ENCODE measurements at places on chromosomes 5 and 9. TPM values are rescaled to one million over a fixed set of nuclear protein-coding genes. Genes with fewer than 3 reads are reported as not detected.

GRCh38 chr5:96004754-96005153, 43.1 kb upstream of the ELL2 start:
- no peak for DNase-seq

DNA sequence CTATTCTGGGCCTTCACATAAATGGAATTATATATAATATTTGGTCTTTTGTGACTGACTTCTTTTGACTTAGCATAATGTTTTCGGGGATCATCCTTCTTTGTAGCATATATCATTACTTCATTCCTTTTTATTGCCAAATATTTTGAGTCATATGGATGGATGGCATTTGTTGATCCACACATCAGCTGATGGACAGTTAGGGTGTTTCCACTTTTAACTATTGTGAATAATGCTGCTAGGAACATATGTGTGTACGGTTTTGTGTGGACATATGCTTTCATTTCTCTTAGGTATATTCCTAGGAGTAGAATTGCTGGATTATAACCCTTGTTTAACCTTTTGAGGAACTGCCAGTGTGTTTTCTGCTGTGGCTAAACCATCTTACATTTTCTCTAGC, 249.6 kb downstream of the FANCC start:
- DNase-seq, result no peak

DNA sequence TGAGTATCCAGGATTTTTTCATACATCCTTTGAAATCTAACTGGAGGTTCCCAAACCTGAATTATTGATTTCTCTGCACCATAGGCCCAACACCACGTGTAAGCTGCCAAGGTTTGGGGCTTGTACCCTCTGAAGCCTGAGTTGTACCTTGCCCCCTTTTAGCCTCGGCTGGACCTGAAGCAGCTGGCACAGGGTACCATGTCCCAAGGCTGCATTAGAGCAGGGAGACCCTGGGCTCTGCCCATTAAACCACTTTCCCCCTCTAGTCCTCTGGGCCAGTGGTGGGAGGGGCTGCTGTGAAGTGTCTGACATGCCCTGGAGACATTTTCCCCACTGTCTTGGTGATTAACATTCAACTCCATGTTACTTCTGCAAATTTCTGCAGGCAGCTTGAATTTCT, 532.9 kb upstream of the NUDT12 start:
- no peak for DNase-seq

DNA sequence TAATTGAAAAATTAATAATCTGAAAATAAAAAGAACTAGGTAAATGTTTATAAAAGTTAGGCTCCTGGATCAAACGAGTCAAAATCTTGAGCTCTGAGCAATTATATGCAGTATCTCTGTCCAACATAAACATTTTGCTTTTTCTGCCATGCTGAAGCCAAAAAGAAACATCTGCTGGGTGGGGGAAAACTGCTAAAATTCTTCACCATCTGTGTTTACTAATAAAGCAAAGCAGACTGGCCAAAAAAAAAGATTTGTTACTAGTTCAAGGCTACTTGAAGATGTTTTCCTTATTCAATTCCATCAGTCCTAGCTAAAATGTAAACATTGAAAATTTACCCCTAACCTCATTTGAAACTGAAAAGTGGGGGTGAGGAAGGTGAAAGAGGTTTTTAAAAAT, 29.7 kb downstream of the GTF3C4 start:
- no peak for DNase-seq

- no peak for DNase-seq
These were observed 2.3 kb downstream of the FBXO38 start for GRCh38 chr5:148386041-148386440.

DNA sequence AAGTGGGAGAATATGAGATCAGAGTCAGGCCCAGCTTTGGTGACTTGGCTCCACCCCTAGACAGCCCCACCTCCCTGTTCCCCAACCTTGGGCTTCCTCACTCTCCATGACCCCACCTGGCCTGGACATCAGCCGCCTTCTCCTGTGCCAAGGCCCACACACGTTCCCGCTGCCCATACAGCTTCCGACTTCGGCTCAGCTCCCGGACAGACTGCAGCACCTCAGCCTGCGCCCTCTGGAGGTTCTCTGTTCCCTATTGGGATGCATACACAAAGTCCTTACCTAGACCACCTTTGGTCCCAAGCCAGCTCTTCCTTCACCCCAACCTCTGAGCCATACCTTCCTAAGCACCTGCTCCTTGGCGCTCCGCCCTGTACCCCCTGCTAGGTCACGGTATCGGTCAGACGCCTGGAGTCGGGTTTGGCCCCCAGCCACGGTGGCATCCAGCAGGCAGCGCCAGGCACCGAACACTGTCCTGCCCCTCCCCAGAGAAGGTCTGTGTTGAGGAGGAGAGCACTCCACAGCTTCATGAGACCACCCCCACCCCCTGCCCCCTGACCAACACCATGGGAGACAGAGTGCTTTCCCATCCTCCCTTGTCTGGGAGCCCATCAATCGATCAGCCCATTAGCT, 2.0 kb downstream of the FCHSD1 start:
- DNase-seq, result no peak

DNA sequence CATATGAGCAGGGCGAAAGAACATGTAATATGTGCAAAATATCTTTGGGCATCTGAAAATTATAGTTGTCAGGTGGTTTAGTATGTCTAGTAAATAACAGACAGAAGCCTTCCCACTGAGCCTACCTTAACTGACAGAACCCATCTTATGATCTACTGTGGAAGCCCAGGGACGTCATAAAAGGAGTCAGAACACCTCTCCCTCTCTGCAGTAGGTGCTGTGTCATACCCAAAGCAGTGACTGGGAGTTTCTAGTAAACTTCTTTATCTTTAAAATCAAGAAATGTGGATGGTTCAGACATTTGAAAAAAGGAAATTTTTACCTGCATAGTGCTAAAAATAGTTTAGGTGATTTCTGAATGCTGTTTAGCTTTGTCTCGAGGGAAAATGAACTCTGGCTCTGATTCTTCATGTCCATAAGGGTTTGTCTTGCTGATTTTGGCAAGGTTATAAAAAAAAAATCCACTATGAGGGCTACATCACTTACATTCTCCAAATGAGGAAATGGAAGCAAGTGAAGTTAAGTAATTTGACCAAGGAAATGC, 104.0 kb downstream of the NUDT12 start:
- no peak for DNase-seq

DNA sequence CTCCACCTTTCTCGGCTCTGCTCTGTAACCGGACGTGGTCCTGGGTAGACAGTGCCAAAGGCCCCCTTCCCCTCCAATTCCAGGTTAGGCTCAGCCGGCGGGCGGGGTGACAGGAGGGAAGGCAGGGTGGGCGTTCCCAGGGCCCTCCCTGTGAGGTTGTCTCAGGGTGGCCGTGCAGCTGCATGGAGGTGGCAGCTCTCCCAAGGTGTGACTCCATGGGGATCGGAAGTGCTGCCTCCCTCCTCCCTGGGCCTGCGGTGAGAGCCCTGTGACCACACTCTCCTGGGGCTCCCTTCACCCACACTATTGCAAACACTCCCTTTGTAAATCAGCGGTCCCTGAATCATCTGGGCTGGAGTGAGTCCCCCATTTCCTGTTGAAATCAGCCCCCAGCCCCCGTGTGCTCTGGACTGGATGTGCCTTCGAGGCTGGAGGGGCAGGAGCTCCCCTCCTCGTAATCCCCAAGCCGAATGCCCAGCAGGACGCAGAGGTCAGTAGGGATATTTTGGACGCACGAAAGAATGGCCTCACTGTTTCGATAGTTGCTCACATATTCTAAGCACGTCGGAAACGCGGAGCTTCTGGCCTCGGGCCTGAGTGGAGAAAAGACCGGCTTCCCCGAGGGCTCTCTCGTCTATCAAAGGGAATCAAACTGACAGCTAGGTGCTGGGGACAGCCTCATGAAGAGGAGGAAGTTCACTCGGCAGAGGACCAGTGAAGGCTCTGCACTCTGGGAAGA, 107.6 kb upstream of the COL5A1 start:
- peak; percentile 55 for DNase-seq

- no peak for DNase-seq
These were observed 43.9 kb downstream of the PCDH1 start for GRCh38 chr5:141834331-141834730.

- DNase-seq, result no peak
These were observed 42.5 kb downstream of the RALGPS1 start for GRCh38 chr9:126956917-126957686.

DNA sequence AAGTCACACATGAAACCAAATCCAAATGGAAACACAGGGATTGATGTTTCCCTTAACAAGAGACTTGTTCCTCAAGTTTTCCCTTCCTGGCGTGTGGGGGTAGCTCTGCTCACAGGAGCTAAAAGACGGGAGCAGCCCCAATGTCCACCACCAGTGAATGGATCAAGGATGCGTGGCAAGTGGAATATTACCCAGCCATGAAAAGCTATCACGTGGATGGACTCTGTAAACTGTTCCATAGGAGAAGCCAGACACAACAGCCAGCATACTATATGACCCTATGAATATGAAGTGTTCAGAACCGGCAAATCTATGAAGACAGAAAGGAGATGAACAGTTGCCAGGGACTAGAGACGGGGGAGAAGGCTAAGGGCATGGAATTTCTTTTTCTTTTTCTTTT, 28.3 kb upstream of the RXRA start:
- no peak for DNase-seq

DNA sequence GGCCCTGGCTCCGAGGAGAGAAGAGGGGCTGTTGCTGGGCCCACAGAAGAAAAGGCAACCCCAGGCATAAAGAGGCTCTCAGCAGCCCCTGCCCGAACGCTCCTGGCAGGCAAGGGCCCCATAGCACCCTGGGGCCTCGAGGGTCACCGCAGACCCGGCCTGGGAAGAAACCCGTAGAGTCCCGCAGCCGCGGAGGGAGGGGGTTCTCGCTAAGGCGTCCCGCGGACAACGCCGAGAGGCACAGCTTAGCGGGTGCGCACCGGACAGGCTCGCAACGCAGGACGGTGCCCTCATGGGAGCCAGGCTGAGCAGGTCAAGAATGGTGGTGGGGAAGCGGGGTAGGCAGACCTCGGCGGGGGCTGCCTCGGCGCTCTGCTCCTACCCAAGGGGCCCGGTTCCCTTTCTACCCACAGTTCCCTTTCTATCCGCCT, 6.7 kb downstream of the PITX1 start:
- no peak for DNase-seq

GRCh38 chr9:72809586-72809985, 143.3 kb downstream of the ALDH1A1 start:
- no peak for DNase-seq

GRCh38 chr5:119074419-119074818, 3.5 kb downstream of the DMXL1 start:
- no peak for DNase-seq

GRCh38 chr5:25327172-25327571, 682.4 kb upstream of the CDH10 start:
- no peak for DNase-seq

DNA sequence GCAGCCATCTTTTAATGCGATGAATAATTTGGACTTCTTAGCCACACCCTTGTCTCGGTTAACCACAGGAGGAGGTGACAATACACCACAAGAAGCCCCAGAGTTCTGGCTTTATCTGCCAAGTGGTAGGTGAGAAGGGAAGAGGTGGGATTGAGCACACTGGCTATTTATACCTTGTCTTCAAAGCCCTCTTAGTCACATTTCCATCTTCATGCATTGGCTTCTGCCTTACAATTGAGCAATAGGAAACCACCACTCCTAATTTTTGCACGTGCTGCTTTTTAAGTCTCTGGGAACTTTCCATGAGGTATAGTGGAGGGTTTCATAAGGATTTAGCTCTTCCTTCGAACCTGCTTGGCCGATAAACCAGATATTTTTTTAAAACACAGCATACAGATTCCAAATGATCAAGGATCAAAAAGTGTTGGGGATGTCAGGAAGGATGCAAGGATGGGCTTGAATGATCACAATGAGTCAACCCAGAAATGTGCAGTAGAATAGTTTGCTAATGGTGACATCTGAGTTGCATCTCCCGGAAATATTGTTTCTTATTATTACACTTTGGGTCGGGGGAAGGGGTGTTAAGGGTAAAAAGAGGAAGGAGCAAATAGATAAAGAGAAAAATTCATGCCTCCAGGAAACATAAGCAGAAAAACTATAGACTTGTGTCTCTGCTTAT, 25.5 kb downstream of the PLAC8L1 start:
- DNase-seq, result no peak

DNA sequence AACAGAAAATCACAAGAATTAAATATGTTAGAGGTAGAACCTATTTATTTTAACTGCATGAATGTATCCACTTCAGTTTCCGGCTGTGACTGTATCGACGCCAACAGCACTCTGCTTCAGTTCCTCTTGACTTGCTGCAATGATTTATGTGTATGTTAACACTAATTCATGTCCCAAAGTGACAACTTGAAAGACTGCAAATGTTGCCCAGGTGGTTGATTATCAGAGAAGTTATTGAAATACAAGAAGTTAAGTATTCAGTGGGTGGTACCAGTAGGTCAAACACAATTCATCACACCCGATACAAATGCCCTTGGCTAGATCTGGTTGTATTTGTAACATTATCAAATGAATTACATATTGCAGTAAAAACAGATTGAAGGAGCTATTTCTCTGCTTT, 622.7 kb upstream of the CDH18 start:
- DNase-seq, result no peak

- peak; percentile 42 for DNase-seq
These were observed 4.8 kb downstream of the HK3 start for GRCh38 chr5:176894298-176894697.

DNA sequence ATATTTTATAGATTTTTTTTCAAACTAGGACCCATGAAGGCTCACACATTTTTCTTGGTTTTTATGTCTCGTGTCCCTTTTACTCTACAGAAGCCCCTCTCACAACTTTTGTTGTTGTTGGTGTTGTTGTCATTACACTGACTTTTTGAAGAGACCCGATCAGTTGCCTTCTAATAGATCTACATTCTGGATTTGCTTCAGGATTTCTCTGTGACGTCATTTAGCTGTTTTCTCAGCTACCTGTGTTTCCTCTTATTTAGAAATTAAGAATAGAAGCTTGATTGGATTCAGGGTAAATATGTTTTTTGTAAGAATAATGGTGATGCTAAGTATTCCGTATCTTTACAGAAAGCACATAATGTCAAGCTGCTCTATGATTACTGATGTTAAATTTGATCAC, 213.3 kb upstream of the ZNF462 start:
- no peak for DNase-seq

GRCh38 chr9:96417051-96417586, 1.1 kb downstream of the ZNF367 start:
- peak; percentile 97 for DNase-seq

Gene BAAT
- not detected for total RNA-seq

Gene PCDHB8
- total RNA-seq, result 4.3 TPM

Gene CAPSL
- total RNA-seq, result not detected

Gene TRIM7
- total RNA-seq, result 3.0 TPM

Gene GRXCR2
- total RNA-seq, result not detected

Gene CCNO
- total RNA-seq, result 1.3 TPM

Gene CMBL
- 20.2 TPM for total RNA-seq

Gene PCDHGB3
- total RNA-seq, result 7.4 TPM

Gene FOXD4L5
- 0.45 TPM for total RNA-seq

Gene GPR151
- total RNA-seq, result 0.10 TPM

Gene SLC6A18
- total RNA-seq, result not detected

Gene MAMDC2
- total RNA-seq, result 14.6 TPM
